Stimulated activated naive CD4-positive, alpha-beta T cell (primary cell): ENCODE measurements at places on chromosomes 6 and 20.

GRCh38 chr20:2693286-2694007 is 867 bp downstream of the EBF4 start:
- peak; percentile 35 for DNase-seq

GRCh38 chr6:130848945-130849344 is 21.7 kb downstream of the SMLR1 start:
- peak; percentile 4 for DNase-seq

DNA sequence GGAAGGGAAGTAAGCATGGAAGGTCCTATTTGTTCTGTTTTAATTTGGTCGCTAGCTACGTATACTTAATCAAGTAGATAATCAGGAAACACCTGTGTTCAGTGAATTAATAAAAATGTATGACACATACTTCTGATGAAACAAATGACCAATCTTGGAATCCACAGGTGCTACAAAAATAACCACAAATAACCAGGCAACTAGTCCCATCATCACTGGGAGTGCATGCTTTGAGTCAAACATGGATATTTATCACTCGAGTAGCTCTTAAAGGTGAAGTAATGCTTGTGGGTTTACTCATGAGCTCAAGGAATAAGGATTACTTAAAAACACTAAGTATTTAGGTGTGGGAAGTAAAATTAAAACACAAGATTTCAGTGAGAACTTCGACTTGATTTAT is 285.6 kb upstream of the ID4 start:
- DNase-seq = no peak

GRCh38 chr6:41726876-41727275 is 8.5 kb downstream of the TFEB start:
- no peak for DNase-seq

DNA sequence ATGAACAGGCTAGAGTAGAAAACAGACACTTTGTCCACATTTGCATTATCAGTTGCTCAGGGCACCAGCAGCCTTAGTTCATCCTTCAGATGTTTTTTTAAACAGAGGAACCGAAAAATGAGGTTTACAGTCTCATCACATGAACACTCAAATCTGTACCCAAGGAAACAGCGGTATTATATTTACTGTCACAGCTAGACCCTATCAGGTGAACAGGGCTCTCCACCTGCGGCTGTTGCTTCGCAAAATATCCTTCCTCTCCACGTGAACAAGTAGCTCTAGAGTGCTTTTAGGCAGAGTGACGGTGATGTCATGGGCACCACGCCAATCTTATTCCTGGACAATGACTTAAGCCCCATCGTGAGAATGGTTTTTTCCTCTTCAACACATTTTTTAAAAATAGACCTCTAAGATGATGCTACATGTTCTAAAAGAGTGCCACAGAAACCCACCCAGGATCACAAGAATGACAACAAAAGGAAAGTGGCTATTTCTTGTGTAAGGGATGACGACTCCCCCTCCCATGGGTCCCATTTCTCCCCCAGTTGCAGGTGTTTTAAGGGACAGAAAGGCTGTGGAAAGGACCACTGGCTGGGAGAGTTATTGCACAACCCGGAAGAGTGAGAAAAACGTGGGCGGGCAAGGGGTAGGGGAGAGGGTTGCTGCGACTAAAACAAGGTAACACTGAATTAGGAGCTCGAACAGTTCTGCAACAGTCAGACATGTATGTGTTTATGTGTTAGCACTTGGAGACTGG is 77.7 kb downstream of the EFHC1 start:
- DNase-seq = no peak

- no peak for DNase-seq
These were observed 579.6 kb downstream of the COL12A1 start for GRCh38 chr6:74626288-74626687.

GRCh38 chr6:135084001-135084915 is 29.6 kb upstream of the HBS1L start:
- DNase-seq = no peak

DNA sequence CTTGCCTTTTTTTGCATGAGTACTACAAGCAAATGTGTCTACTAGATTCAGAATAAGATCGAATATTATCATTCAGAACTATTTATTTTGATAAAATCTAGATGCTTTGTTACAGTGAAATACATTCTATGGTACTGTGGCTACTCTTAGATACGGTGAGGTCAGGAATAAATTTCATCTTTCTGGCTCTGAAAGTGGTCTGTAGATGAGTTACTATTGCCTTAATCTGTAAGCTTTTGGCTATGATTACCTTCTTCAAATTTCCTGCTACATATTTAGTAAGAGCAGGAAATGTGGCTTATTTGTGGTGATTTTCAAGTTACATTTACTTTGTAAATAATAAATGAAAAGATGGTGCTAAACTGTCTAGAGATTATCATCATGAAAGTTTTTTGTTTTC is 50.0 kb downstream of the SCAF8 start:
- DNase-seq = no peak

GRCh38 chr6:14635934-14636591 is 518.5 kb downstream of the CD83 start:
- DNase-seq = no peak

DNA sequence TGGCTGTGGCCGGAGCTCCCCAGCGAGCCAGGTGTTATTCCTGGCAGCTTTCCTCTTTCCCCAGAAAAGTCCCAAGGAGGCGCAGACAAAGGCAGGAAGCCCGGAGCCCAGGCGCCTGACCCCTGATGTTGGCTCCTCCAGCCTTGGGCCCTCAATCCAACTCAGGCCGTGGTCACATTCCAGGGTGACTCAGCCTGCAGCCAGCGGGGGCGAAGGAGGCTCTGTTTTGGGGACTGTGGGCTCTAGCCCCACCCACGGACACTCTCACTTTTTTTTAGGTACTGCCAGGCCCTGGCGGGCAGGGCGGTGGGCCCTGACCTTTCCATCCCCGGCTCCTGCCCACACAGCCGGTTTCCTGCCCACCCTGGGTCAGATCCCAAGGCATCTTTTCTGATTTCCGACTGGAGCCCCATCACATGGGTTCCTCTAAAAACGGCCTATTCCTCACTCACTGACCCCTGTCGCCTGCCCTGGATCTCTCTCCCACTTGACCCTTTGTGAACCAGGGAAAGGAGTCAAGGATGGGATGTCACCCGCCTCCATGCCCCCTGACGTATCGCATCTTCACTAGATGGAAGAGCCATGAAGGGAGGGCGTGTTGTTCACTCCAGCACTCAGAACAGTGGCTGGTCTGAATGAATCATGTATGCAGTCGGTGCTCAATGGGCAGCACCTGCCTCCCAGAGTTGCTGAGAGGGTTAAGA is 5.5 kb downstream of the PTGIS start:
- DNase-seq = no peak

GRCh38 chr6:352474-352873 is 39.1 kb upstream of the IRF4 start:
- DNase-seq = no peak

GRCh38 chr6:83976871-83977270 is 56.7 kb upstream of the MRAP2 start:
- DNase-seq = no peak

DNA sequence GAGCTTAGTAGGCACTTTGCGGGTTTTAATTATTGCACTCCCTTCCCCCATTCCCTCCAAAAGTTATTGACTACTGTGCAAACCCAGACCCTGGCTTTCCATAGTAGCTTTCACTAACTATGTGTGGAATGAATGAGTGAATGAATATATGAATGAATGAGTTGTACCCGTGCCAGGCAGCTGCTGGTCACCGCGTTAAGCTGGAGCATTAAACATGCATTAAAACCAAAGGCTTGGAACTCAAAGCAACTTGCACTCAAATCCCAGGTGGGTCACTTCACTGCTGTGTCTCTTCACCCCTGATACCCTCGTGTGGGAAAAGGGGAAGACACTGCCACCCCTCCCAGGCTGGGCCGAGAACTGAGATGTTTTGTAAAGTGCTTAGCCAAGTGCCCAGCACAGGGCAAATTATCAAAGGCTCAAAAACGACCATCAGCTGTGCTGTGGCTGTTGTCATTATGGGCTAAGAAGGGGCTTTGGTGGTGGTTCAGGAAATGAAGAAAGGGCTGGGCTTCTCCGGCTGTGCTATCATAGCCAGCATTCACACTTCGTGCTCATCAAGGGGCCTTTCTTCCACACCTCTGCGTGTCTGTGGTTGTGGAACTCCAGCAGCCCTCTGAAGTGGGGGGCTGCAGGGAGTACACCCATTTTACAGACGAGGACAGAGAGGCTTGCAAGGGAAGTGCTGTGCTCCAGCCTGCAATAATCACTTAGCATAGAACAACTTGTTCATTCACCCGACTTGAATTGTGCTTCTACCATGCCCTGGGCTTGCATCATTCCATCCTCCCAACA is 60.2 kb upstream of the STX16 start:
- no peak for DNase-seq

- no peak for DNase-seq
These were observed 26.8 kb upstream of the SLC9A8 start for GRCh38 chr20:49785852-49786175.

DNA sequence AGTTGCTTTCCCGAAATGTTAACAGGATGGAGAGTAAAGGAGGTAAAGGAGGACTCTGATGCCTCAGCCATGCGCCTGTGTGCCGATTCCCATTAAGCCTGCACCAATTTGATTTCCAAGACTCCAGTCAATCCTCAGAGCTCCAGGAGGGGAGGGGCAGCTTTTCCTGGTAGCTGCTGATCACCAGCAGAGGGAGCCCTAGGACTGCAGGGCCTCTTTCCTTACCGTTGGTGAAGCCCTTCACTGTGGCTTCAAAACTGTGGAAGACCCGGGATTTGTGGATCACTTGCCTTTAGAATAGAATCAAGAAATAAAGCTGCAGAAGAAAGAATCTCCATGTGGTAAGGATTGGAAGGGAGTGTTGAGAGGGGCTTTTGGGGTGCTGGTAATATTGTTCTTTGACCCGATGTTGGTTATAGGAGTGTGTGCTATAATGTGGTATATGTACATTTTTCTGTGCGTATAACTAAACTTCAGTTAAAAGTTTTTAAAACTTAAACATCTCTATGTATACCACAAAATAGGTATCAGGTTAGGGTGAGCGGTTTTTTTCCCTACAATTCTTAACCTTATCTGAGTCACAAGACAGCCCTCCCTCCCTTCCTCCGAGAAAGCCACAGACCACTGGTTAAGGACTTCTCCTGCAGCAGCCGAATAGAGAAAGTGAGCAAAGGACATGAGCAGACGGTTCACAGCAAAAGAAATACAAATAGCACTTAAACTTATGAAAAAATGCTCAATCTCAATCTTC is 6.9 kb upstream of the OSER1 start:
- DNase-seq = peak; percentile 72

DNA sequence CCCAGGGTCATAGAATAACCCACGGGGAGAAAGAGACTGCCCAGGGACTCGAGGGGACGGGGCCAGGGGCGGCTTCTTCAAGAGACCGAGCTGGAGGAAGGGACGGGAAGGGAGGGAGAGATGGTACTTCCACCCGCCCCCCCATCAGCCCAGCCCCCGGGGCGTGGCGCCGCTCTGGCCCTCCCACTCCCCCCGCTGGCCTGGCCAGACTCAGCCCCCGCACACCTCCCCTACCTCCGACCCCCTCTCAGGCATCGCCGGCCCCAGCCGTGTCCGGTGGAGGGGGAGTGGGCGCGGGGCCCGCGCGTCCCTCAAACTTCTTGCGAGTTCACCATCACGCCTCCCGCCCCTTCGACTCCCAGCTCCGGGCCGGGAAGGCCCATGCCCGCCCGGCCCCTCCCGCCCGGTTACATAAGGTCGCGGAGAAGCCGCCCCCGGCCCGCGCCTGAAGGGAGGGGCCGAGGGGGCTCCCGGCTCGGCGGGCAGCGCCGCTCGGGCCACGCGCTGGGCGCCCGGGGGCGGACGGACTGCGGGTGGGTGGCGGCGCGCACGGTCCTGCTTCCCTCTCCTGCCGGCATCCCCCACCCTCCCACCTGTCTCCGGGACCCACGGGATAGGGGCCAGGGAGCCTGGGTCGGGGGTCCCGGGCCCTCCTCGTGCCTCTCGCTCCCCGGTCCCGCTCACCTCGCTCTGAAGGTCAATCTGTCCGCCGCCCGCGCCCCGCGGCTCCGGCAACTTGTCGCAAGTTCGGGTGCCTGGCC is 562 bp downstream of the TFEB start:
- peak; percentile 45 for DNase-seq

- DNase-seq = no peak
These were observed 15.5 kb downstream of the OVOL2 start for GRCh38 chr20:18042229-18042628.

GRCh38 chr6:128663238-128663637 is 142.8 kb upstream of the PTPRK start:
- no peak for DNase-seq

DNA sequence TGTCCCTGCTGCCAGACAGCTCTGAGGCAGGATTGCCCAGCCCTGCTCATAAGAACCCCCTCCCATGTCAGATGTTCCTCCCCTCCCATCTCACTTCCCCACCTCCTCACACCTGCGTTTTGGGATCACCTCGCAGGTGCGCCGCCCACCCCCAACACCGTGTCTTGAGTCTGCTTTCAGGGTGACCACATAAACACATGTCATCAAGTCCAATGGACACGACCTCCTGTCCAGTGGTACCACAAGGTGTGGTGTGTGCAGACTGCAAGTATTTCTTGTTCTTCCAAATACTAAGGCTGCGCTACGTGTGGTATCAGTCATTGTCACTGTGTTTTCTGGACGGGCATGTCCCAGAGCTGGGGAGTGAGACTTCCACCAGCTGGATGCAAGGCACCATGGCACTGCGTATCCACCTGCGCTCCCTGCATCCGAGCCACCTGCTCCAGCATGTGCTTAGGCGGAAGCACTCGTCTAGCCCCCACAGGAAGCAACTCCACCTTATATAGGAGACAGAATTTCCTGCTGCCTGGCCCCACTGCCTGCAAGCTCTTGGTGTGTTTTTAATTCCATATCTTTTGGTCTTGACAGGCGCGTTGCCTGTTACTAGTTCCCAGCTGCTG is 119.7 kb upstream of the NXT1 start:
- DNase-seq = no peak

GRCh38 chr6:33623895-33624381 is 2.8 kb downstream of the ITPR3 start:
- DNase-seq = no peak

DNA sequence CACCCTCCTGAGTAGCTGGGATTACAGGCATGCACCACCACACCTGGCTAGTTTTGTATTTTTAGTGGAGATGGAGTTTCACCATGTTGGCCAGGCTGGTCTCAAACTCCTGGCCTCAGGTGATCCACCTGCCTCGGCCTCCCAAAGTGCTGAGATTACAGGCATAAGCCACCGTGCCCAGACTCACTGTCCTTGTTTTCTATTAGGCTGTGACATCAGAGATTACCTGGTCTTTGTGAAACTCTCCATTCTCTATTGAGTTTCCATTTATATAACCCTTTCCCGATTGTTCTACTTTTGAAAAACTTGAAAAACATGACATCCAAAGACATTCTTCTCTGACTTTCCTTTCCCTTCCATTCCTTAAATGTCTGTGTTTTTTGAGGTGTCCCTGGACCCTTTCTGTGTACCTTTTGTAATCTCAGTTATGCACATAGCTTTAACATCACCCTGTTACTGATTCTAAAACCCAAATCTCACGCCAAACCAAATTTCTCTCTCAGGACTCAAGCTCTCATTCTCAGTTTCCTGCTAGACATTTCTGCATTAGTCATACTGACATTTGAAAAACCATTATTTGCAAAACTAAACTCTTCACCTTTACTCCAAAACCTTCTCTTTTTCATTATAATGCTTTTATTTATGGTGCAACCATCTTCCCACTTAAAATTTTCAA is 137.0 kb downstream of the KHDC1L start:
- no peak for DNase-seq

GRCh38 chr20:62059401-62059800 is 6.3 kb downstream of the TAF4 start:
- no peak for DNase-seq
